ENCODE measurements at places on chromosomes 4 and X.

DNA sequence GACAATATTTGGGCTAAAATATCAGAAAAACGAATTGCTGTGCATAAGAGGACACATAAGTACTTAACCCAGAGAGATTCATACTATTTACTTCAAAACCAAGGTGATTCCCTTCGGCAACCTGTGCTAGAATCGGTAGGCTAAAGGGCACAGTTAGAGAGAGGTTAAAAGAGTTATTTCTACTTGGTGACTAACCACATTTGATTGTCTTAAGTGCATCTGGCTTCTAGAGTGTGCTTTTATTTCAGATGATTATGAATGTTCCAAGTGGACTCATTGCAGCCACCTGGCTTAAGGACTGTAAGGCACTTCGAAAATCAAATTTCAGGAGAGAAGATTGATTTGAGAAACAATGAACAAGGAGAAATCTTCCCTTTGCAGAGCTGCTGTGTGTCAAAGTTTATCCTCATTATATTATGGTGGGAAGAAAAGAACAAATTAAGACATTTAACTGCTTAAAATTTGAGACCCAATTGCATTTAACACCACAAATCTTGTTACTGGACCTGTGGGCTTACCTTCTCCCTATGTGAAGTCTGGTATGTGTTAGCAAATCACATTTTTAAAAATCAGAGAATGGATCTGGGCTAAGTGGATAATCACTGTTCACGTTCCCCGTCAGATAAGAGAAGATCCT lies 34.0 kb downstream of the PHOX2B start:
- no peak for DNase-seq

- no peak for DNase-seq
These were observed 87.2 kb downstream of the AREG start for GRCh38 chr4:74531963-74532794.

- no peak for DNase-seq
These were observed 114.1 kb downstream of the TSPAN5 start for GRCh38 chr4:98544141-98544817.

DNA sequence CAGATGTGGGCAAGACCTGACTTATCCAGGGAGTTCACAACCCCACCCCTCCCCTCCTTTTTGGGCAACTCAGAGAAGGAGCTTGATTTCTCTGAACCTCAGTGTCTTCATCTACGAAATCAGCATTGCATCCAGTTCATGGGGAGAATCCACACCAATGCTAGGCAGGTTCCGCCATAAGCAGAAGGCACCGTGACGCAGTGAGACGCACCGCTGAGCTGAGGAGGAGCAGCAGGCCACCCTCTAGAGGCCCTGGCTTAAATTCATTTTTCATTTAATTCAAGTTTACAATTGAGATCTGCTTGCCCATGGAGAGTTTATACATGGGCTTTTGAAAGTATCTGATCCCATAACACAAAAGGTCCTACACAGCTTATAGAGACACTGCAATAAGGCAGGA lies 55.7 kb downstream of the CPZ start:
- no peak for DNase-seq

GRCh38 chr4:107265859-107266258 lies 229.7 kb upstream of the DKK2 start:
- DNase-seq = no peak

DNA sequence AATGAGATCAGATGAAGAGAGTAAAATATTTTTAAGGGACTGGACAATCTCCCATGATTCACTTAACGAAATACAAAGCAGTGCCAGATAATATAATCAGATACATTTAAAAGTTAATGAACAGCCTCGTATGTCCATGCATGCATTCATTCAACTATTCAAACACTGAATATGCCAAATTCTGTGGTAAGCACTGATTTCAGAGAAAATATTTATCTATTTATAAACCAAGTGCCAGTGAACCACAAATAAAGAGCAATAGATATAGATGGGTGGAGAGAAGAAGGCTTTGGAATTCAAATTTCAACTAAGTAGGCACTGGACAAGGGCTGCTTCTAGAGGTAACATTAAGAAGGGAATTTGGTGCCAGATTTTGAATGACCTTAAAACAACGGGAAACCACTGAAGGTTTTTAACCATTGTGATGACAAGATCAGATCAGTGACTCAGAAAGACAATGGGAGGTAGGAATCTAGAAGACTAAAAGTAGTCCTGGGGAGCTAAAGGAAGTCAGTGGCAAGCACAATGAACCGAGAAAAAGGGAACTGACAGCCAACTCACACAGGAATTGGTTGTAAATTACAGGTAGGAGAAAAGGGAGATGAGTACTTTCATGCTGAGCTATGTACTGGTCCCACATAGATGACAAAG lies 14.2 kb downstream of the ELOVL6 start:
- no peak for DNase-seq
